Kasumi-1 (cell line): ENCODE measurements at places on chromosomes 6 and 20.

GRCh38 chr6:659716-660581 is 3.0 kb upstream of the HUS1B start:
- no peak for DNase-seq

GRCh38 chr6:72464791-72465691 is 156.8 kb upstream of the KCNQ5 start:
- no peak for DNase-seq

DNA sequence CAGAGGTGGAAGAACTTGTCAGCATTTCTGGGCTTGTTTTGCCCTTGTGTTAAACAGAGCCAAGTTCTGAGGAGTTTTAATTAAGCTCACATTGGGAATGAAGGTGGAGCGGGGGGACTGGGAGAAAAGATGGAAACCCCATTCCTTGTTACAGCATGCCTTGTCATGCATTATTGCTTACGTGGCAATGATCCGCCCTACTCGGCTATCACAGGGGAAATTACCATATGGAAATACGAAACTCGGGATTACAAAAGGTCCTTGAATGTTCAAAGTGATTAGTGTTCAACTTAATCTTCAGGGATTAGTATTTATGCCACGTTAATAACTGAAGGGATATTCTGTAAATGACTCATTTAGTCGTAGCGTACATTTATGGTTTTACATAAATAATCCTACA is 86.4 kb downstream of the MAP3K7 start:
- no peak for DNase-seq

- peak; percentile 21 for DNase-seq
These were observed 37.5 kb downstream of the NOX3 start for GRCh38 chr6:155418017-155418761.

- no peak for DNase-seq
These were observed 34.2 kb upstream of the SUPT3H start for GRCh38 chr6:45411959-45412358.

- DNase-seq = no peak
These were observed 86.3 kb upstream of the CARMIL1 start for GRCh38 chr6:25192590-25193459.

DNA sequence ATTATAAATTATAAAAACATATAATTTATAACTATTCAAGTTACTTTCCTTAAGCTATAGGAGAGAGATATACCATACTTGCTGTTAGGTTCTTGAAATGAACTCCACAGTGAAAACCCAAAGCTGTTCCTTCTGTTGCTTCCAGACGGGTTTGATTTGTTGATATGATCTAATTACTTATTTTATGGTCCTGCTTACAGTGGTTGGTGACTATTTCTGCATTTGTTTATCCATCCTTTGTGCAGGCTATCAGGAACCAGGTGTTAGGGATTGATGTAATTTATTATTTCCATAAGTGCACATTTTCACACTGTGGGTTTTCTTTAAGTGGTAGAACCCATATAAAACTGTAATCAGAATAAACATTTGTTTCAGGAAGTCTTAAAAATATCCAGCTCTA is 167.1 kb downstream of the KIF6 start:
- no peak for DNase-seq

DNA sequence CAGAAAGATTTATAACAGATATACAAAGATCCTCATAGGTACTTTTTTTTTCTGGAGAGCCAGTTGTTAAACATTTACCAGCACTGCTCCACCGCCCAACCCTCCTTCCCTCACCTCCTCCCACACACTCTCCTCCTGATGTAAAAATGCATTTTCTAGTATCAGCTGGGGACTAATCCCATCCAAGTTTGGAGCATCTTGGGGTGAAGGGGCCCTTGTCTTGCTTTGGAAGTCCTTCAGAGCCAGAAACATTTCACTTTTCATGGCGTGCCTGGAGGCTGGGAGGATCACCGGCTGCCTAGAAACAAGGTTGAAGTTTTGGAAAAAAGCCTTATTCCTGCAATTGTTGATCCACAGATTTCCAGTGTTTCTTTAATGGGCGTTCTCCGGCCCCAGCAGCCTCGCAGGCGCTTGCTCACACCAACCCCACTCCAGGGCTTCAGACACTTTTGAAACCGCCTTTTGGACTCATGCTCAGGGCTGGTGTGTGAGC is 165.1 kb upstream of the AFDN start:
- no peak for DNase-seq

DNA sequence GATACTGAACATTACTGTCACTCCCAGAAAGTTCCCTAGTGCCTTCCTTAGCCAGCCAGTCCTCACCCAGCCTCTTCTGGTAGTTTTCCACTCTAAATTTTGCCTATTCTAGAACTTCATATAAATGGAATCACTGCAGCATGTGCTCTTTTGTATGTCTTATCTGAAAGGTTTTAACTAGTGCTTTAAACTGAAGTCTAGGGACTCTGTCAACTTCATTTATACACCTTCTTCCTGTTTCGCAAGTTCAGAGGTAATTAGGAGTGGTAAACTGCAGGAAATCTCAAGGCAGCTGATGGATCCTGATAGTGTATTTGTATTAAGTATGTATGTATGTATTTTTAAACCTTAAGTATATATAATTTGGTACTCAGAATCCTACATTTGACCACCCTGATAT is 94.3 kb downstream of the TCP11 start:
- DNase-seq = peak; percentile 67

DNA sequence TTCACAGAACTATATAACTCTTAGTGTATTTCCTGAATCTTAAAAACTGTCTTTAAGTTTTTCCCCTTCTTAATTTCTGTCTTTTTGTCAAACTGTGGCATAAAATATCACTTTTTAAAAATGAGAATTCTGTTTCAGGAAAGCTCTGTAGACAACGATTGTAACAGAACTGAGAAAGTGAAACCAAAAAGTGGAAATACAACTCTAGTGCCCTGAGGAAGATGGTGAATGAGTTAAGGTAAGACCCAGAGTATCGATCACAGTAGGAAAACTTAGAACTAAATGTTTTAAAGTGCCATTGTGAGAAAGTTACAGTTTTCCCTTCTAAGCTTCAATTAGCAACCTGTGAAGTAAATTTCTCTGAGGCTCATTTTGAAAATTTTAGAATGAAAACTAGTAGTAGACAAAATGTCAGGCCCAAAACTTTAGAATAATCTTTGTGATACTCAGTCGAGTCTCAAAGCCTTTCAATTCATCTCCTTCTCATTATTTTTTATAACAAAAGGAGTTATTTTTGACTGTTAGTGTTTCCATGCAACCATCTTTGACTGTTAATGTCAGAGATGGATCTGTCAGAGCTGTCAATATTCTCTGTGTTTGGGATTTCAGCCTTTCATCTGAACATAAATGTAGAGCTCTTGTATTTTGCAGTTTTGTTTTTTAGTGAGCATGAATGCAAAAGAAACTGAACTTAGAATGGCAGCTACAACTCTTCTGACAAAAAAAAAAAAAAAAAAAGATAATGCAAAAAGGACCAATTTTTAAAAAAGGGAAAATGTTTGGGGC is 19.0 kb upstream of the TRDN start:
- peak; percentile 23 for DNase-seq

DNA sequence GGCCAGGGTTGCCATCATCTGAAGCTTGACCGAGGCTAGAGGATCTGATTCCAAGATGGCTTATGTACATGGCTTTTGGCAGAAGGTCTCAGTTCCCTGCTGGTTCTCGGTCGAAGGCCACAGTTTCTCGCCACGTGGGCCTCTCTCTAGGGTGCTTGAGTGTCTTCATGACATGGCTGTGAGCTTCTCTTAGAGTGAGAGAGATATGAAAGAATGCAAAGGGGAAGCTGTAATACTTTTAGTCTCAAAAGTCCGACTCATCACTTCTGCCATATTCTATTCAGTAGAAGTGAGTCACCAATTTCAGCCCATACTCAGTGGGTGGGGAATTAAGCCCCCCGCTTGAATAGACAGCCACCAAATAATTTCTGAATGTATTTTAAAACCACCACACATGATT is 94.2 kb downstream of the UTRN start:
- no peak for DNase-seq

DNA sequence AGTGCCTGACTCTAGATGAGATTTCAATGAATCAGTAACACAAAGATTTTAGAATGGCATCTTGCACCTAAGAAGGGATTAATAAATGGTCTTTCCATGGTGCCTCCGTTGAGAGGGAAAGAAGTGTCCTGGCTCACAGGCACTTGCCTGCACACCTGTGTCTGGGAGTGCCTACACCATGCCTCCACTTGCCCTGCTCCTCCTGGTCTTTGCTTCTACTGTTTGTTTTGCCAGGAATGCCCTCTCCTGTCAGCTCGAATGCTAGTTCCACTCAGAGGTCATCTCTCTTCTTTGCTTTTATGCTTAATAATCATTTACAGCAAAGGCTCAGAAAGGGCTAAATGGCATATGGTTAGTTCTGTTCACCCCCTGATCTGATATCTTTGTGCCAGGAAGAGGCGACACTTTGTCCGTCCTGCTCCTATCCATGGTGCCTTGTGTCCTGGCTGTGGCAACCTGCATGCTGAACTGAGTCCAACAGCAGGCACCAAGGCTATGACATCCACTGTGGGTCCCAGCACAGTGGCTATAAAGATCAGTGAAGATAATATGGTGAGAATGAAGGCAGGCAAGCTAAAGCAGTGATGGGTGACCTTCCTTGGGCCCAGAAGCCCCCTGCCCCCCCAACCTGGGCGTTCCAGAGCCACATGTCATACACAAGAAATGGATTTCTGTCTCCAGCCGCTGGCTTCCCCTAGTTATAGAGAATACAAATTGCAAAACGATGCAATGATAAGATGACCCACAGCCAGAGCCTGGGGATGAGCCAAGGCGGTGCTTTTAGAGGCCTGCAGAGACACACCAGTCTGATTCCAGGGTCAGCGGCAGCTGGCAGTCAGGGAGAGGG is 1.4 kb downstream of the C6orf132 start:
- DNase-seq = no peak

DNA sequence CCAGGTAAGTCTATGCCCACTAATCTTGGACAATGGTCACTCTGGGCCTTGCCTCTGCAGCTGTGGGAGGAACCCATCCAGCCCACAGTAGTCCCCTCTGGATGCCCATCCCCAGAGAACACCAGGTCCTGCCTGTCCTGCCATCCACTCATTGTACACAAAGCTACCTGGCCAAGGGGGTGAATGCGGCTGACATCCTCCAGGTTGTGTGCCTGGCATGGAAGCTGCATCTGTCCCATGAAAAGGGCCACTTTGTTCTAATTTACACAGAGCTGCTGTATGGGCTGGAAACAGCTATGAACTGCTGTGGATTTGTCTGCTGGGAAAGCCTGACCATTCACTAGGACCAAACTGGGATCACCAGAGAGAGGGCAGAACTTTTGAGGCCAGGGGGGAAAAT is 324.8 kb downstream of the LRFN2 start:
- no peak for DNase-seq

- DNase-seq = no peak
These were observed 30.9 kb downstream of the STK35 start for GRCh38 chr20:2132461-2132901.

DNA sequence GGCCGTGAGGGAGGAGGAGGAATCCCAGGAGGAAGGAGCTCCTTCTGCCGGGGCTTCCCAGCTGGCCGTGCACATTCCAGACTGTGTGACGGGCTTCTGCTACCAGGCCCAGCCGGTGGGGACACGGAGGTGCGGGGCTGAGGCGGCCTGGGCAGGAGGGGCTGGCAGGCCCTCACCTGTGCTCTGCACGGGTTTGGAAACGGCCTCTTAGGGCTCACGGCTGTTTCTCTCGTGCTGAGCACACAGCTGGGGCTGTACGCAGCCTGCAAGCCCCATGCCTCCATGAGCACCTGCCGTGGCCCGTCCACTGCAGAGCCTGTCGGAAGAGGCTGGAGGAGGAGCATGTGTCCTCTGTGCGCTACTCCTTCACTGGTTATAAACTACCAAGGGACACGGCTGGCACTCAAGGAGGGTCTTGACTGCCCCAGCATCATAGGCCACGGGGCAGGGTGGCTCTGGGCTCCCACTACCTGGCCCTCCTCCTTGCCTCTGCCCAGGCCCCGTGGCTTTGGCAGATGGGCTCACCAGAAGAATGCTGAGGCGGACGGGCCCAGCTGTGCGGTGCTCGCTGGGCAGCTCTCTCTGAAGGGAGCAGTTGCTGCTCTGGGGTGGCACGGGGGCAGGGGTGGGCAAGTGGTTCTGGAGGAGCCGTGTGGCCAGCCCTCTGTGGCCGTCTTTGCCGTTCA is 15.8 kb downstream of the NPEPL1 start:
- no peak for DNase-seq
